ENCODE measurements at places on chromosomes 11 and 22.

DNA sequence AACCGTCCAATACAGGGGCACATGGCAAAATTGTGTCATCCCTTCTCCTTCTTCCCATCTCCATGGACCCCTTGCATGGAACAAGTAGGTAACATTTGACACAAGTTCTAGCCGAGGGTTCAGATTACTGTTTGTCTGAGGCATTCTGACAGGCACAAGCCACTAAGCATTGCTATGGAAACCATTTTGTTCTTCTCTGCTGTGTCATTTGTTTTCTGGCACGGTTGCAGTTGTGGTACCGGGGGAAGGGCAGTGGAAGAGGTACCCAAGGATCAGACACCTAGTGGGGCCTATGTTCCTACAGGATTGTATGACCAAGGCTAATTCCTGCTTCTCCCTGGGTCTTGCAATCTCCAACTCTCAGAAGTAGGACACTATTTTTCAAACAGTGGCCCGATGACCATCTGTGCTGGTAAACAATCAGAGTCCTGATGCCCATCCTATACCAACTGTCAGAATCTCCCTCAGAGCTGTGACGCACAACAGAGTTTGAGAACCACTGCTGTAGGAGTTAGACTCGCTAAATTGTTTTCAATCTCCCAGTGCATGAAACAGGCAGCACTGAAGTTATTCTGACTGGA, 69.3 kb downstream of the KCNC1 start:
- no peaks in the 10 kb centered on the region for H3K4me1 ChIP-seq
- DNase-seq: no peak

DNA sequence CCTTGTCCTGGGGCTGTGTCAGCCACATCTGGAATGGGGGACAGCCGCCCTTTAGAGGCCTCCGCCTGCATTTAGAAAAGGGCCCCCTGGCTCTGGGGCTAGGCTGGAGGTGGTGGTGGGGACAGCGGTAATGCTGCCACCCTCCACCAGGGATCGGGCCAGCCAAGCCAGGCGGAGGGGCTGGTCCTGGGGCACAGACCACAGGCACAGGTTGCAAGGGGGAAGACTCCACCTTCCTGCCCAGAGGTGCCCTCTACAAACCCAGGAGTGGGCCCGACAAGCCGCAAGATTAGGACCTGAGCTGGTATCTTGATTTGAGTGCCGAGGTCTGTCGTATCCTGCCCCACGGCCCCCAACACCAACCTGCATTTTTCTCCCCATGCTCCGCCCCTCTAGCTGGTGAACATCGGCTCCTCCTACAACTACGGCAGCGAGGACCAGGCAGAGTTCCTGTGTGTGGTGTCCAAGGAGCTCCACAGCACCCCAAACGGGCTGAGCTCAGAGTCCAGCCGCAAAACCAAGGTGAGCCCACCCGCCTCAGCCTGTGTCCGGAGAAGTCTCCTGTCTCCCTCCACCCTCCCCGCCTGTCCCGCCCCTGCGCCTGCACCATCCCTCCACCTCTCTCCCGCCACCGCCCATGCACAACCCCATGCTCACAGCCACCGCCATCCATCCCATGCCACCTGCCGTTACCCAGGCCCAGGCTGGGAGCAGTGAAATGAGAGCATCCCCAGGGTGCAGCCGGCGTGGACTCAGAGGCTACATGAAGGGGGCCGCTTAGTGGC, 7.6 kb downstream of the KCTD17 start:
- H3K36me3 ChIP-seq: peaks cover 3% of the 10 kb centered on the region
- no peak overlapping the region for H3K27ac ChIP-seq
- H3K4me3 ChIP-seq: no peak overlapping the region
- H3K4me1 ChIP-seq: no peaks in the 10 kb centered on the region
- H3K27me3 ChIP-seq: no peaks in the 10 kb centered on the region

DNA sequence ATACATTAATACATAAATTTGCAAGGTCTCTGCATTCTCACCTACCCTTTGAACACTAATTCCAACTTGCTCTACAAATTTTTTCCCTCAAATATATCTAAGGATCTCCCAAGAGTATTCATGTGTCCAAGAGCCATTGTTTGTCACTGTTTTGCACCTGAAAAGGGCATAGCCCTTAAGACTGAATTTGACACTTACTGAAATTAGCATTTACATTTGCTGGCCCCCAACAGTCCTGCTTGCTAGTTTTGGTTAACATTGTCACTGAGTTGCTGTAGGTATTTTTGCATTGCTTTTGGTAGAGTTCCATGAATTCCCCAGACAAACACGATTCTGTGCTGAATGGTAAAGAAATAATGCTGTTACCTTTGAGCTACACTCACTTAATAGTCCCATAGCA, 57.3 kb downstream of the KCNA4 start:
- H3K36me3 ChIP-seq: no peaks in the 10 kb centered on the region
- DNase-seq: no peak
- no peak overlapping the region for H3K4me3 ChIP-seq
- H3K27me3 ChIP-seq: no peaks in the 10 kb centered on the region

DNA sequence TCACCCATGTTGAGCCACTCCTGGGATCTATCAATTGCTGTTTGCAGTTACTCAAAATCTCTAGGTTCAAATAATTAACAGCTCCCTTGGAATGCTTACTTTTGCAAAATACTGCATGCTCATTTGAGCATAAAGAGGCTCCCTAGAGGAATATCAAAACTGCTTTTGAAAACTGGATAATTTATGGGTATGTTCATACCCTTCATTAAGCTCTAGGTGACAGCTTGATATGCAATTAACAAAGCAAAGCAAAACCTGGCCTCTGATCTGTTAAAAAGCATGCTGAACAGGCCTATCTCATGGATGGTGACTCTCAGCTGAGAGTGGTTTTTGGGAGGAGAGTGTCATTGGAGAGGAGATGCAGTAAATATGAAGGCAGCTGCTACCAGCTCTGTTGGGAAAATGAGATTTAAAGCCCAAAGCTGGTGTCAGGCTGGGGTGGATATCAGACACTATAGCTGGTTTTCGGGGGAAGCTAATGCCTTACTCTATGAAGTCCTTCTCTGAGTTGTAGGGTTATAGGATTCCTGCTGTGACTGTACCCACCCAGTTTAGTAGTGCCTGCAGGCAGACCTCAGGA, 110.9 kb downstream of the RASSF10 start:
- H3K4me1 ChIP-seq: peaks cover 4% of the 10 kb centered on the region
- no peak overlapping the region for H3K4me3 ChIP-seq
- H3K36me3 ChIP-seq: no peaks in the 10 kb centered on the region

DNA sequence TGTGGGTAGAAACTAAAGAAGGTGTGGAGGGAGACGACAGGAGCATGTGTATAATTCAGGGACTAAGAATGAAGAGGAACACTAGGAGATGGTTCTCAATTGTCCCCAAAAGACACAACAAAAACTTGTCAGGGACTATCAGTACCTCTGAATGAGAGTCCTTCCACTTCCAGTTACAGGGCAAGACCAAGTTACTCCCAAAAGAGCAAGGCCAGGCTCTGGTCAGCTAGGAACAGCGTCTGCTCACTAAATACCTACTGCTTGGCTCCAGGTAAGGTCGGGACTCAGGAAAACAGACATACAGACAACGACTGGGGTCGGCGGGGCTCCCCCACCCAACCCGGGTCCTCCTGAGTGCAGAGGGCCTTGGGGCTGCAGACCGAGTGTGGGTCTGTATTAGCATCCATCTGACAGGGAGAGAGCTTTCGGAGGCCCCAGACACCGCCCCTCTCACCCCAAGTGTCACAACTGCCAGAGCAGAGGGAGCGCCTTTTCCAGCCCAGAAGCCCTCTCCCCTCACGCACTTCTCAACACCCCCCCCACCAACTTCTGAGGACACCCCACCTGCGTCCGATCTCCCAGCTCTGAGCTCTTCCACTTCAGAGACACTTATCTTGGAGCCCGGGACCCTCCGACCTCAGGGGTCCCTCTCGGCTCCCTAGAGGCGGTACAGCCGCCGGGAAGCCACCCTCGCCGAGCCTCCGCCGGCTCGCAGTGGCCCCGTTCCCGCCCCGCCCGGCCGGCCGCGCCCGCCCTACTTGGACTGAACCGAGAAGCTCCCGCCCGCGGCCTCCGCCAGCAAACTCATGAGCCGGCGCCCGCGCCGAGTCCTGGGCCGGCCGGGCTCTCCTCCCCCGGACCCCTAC, 522 bp downstream of the RHOG start:
- peaks cover 17% of the 10 kb centered on the region for H3K36me3 ChIP-seq
- peaks cover 13% of the 10 kb centered on the region for H3K4me1 ChIP-seq
- DNase-seq: peak; percentile 64
- H3K27ac ChIP-seq: no peak overlapping the region
- peak overlapping the region; percentile 91 for H3K4me3 ChIP-seq

GRCh38 chr22:48918585-48919186, 909.0 kb downstream of the BRD1 start:
- H3K36me3 ChIP-seq: no peaks in the 10 kb centered on the region
- H3K4me1 ChIP-seq: peaks cover 6% of the 10 kb centered on the region
- no peak for DNase-seq
- peak overlapping the region; percentile 84 for H3K27ac ChIP-seq
- no peaks in the 10 kb centered on the region for H3K27me3 ChIP-seq

- H3K27me3 ChIP-seq: peaks cover 22% of the 10 kb centered on the region
- no peaks in the 10 kb centered on the region for H3K4me1 ChIP-seq
- peak; percentile 71 for DNase-seq
- no peak overlapping the region for H3K4me3 ChIP-seq
- no peak overlapping the region for H3K27ac ChIP-seq
- no peaks in the 10 kb centered on the region for H3K36me3 ChIP-seq
Measured at GRCh38 chr11:76329084-76329648, 51.8 kb downstream of the THAP12 start.

GRCh38 chr11:62421996-62422395, 3.2 kb downstream of the SCGB1A1 start:
- H3K27ac ChIP-seq: no peak overlapping the region
- no peaks in the 10 kb centered on the region for H3K36me3 ChIP-seq
- H3K4me1 ChIP-seq: peaks cover 14% of the 10 kb centered on the region
- no peaks in the 10 kb centered on the region for H3K27me3 ChIP-seq

DNA sequence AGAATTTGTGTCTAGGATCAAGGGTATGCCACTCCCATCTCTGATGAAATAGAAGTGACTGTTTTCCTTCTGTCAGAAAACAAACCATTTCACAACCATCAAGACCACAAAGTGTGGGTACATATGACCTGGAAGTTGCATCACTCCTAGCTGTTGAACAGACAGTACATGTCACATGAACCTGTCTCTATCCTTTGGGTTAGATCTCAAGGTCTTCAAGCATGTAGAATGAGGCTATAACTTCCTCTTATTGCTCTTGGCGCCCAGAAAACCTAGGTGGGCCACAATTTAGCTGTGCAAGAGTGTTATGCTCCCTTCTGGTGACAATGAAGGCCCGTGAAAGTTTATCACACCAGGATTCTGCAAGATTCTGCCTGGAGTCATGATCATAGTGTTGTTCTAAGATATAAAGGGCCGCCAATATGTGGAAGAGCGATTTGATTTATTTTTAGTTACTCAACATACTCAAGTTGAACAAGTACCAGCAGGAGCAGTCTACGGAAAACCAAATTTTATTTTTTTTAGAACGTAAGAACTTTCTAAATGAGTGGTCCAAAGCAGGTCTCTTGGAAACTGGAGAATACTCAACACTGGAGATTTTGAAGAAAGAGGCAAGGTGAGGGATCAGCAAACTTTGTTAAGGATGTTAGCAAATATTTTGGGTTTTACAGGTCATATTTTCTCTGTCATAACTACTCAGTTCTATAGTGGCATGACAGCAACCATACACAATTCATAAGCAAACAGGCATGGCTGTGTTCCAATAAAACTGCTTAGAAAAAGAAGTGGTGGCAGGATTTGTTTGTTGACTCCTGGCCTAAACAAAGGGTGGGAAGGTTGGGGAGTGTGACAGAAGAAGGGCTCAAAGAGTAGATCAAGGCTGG, 101.8 kb downstream of the USP35 start:
- DNase-seq: no peak
- H3K36me3 ChIP-seq: peaks cover 19% of the 10 kb centered on the region
- H3K27me3 ChIP-seq: no peaks in the 10 kb centered on the region
- H3K4me3 ChIP-seq: no peak overlapping the region
- no peak overlapping the region for H3K27ac ChIP-seq

DNA sequence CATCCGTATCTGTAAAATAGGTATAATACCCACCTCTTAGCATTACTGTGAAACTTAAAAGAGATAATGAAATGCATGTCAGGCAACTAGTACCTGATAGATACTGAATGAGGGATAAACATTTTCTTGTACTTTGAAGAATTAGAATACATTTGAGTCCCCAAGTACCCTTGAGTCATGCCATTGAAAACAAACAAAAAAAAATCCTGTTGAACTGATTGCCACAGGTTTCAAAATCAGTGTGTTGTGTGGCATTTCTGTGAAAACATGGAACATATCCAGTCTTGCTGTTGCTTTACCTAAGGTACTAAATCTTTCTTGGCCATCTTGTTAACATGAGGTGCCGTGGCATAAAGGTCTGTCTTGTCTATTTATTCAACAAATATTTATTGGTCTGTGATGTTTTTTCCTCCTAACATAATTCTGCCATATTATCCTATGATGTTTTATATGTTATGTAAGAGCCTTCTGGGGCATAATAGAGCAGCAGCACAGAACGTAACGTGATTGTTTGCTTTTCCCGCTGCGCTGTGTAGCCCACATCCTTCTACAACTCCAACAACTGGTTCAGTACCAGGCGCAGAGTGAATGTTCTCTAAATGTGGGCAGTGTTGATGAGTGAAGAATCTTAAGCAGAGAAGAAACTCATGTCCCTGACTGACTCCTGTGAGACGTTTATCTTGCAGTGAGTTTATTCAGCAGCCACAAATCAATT, 79.3 kb upstream of the RAB1B start:
- peaks cover 3% of the 10 kb centered on the region for H3K4me1 ChIP-seq
- peaks cover 17% of the 10 kb centered on the region for H3K36me3 ChIP-seq
- H3K27ac ChIP-seq: no peak overlapping the region
- H3K4me3 ChIP-seq: no peak overlapping the region

DNA sequence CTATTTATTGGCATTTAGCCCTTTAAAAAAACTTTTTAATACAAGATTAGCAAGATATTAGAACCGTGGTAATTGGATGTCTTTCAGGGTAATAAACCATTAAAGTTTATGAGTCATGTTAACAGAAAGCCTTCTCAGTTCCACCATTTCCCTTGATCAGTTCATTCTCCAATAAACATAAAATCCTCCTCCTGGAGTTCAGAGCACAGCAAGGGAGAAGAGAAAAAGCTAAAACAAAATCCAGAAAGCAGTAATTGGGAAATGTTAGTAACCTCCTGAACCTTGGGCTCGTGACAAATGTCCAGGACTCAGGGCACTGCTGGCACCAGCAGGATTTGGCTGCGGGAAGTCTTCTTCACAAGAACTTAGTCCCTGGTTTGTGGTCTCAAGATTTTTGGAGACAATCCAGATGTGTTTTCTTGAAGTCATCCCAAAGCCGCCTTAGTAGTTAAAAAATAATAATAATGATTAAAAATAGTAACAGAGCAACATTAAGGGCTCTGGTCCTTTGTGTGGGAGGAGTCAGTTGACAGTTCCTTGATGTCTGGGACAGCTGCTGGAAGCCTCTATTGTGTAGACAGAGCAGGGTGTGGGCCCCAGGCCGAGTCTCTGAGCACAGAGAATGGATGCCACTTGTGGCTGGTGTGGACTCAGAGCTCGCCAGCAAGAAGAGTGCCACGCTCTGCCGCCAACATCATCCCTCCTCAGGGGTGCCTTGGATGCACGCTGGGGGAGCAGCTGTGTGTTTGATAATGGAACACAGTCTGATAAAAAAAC, 43.4 kb upstream of the PITPNB start:
- no peaks in the 10 kb centered on the region for H3K27me3 ChIP-seq
- H3K27ac ChIP-seq: peak overlapping the region; percentile 33
- DNase-seq: no peak
- no peaks in the 10 kb centered on the region for H3K36me3 ChIP-seq
- H3K4me1 ChIP-seq: no peaks in the 10 kb centered on the region

GRCh38 chr22:32777987-32778386, 23.5 kb upstream of the TIMP3 start:
- H3K36me3 ChIP-seq: no peaks in the 10 kb centered on the region
- H3K27me3 ChIP-seq: no peaks in the 10 kb centered on the region
- no peak overlapping the region for H3K27ac ChIP-seq
- DNase-seq: no peak
